AG08395 (cell line): ENCODE measurements at places on chromosomes 4 and X.

GRCh38 chrX:149286940-149287349 lies 218.2 kb downstream of the IDS start:
- peak; percentile 52 for DNase-seq

DNA sequence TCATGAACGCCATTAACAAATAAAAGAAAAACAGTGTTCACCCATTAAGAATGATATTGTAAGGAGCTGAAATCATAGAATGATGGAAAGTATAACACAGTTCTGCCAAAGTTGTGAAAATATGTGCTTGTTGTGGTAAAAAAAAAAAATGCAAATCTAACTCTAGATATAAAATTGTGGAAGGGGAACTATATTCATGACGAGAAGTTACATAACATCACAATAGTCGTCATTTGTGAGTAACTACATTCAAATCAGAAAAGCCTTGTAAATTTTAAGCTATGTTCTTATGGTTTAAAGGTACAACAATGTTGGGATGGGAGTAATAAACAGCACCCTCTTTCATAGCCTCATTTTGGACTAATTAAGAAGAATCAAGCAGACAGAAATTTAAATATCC lies 57.6 kb upstream of the PRDM8 start:
- DNase-seq: no peak

DNA sequence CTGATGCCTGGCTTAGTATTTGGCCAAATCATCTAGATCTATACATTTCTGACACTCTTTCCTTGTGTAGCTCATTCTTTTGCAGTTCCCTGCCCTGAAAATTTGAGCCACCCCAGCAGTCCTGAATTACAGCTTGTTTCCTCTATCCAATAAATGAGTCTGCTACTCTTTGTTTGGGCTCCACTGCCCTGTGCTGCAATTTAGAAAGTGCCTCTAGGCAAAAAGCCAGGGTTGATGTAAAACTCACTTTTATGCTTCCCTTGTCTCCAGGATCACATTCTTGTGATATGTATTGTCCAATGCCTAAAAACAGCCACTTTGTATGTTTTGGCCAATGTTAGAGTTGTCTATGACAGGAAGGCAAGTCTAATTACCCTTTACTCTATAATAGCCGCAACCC lies 101.7 kb upstream of the MAP3K15 start:
- DNase-seq: peak; percentile 22

GRCh38 chr4:123018396-123018775 lies 96.0 kb upstream of the NUDT6 start:
- DNase-seq: no peak

DNA sequence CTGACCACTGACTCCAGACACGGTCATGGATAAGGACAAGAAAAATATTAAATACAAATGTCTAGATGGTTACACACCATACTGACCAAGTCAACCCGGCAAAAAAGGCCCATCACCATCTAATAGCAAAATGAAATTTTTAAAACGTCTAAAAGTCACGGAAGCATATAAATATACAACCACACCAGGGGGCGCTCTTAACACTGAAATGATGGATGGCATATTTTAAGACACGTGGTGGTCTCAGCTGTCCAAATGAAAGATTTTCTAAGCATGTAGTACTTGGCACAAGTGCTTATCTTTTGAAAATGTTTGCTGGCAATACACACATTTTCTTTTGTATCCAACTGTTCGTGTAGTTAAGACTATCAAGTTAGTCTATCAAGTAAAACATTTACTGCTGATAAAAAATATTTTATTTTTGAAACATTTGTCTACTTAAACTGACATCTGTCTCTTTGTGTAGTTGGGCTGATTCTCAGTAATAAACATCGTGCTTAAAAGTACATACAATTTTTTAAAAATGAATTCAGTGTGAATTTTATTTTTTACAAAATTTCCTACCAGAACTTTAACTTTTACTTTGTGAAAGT lies 64.6 kb downstream of the COX7B2 start:
- peak; percentile 4 for DNase-seq

DNA sequence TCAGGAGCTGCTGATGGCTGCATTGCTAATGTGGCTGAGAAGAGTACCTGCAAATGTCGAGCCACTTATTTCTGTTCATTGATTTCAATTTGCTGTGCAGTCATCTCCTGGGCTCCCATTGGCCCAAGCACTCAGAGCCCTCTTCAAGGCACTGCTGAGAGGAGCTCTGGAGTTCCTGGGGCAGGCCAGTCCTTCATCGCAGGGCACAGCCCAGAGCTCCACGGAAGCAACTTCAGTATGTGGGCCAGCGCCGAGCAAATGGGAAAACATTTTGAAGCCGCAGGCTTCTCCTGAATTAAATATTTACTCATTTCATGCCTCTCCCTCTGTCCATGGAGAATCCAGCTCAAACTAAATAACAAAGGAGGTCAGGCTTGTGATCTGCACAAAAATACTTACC lies 383.3 kb downstream of the BCOR start:
- no peak for DNase-seq

- DNase-seq: no peak
Measured at GRCh38 chrX:41468647-41469323, 21.6 kb downstream of the NYX start.

DNA sequence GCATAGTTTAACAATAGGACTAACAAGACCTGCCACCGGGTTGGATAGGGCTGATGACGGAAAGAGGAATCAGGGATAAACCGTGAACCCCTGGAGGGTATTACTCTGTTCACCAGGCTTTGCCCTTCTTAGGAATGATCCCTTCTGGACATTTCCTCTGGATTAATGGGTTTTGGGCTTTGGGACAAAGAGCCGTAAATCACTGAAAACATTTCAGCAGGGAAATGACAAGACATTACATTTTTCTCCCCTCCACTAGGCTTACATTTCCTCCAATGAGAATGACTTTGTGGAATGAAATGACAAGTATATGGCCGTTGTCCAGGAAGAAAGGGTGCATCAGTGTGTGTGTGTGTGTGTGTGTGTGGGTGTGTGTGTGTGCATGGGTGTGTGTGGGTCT lies 25.9 kb upstream of the RBPJ start:
- DNase-seq: no peak

GRCh38 chr4:78129383-78130108 lies 72.4 kb downstream of the FRAS1 start:
- DNase-seq: no peak

DNA sequence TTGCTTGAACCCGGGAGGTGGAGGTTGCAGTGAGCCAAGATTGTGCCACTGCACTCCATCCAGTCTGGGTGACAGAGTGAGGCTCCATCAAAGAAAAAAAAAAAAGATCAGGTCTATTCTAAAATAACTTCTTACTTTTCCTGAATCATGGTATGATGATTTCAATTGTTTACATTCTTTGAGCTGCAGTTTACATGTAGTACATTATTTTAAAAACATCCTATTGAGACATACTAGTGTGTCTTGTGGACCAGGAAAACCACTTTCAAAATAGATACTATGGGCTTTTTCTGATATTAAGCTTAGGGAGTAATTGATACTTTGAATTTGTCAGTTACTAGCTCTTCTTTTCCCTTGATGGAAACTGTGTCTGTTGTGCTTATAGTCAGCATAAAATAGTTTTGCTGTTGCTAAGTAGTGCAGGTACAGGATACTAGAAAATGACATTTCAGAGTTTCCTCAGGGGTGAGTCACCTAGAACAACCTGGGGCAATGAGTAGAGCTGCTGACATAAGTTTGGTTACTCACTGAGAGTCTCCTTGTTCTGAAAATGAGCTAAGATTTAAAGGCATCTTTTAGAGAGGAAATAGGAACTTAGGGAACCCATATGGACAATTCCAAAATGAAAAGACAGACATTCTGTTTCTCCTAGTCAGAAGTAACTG lies 53.2 kb upstream of the C4orf54 start:
- DNase-seq: no peak

DNA sequence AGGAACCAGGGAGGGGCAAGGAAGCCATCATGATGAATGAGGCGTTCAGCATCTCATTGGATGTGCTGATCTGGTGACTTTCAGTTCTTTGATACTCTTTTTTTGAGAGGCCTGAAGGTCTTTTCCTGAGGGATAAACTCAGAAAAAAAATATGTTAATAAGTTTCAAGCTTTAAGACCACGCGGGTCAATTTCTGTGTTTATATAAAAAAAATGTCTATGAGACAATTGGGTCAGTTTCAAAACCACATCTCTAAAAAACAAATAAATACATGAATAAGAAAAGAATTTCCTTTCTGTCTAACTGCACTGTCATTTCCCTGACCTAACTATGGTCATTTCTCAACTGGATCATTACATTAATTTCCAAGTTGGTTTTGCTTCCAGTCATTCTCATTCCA lies 62.6 kb downstream of the TRIML1 start:
- DNase-seq: no peak

DNA sequence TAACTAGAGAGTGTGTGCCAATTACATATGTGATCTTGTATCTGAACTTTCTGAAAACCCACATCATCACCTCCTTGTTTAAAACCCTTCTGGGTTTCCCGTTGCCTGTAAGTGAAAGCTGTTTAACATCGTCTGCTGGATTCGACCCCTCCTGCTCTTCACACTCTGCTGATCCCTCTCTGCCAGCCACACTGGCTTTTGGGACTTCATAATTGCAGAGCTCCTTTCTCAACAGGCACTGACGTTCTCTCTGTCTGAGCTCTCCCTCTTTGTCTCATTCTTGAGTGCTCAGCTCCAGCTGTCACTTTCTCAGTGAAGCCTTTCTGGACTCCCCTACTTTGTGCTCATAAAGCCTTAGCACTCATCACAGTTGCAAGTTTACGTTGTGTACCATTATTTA lies 153.9 kb downstream of the CEP135 start:
- DNase-seq: no peak

DNA sequence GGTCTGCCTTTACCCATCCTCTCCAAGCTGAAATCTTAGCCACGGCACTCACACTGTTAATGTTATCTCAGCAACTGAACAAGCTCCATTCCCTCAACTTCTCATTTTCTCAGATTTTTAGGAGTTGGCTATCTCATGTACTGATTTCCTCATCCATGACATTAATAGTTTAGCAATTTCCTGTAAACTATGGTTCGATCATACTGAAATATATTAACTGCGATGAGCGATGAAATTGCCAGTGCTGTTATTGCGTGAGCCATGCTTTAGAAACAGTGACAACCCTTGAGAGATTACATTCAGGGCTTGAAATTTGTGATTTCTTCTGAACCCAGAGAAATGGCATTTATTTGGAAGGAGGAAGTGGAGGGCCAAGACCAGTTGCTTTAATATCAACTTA lies 223.7 kb downstream of the GPAT3 start:
- no peak for DNase-seq

DNA sequence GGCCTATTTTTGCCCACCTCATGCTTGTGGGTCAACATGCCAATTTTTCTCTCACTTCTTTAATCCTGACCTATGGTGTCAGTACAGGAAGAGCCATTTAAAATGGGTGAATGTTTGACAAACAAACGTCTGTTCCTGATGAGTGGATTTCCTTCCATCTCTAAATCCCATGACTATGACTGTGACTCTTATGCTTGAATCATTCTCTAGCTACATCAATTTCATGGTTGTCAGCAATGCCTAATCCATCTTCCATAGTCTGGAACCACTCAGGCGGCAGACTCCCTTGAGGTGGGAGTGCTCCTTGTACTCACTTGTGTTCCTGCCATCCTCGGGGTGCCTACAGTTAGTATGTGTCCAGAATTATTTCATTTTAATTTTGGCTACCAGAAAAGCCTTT lies 194.9 kb upstream of the RPS6KA3 start:
- peak; percentile 47 for DNase-seq

DNA sequence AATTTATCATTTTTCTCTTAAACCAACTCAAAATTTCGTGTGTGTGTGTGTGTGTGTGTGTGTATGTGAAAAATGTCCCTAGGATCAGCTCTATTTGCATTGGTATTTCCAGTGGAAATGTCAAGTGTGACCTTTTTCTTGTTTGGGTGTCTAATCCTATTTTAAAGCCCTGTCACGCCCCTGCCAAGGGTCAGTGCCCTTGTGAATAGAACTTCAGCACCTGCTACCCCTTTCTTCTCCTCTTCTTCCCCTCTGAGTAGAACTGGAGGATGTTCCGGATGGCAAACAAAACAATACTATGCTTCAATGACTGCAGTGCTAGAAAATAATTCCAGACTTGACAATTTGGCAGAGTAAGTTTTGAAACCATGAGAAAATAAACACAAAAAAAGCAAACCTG lies 67.3 kb downstream of the SPRY1 start:
- DNase-seq: no peak

GRCh38 chrX:15292861-15293260 lies 22.6 kb downstream of the ASB11 start:
- no peak for DNase-seq

DNA sequence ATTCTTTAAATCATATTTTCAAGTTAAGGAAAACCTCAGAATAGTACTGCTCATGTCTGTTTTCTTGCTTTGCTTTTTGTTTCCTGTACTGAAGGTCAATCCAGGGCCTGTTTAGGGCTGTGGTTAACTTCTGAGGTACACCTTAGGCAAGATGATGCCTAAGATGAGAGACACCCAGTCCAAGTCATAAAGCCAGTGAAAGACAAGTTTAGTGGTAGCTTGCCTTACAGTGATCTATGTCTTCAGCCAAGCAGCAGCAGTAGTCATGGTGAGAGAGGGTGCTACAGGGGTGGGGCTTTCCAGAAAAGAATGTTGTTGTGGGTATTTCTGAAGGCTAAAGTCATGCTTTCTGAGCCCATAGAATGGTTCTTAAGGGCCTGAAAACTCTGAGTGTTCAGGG lies 173.7 kb downstream of the VSIG4 start:
- DNase-seq: no peak

DNA sequence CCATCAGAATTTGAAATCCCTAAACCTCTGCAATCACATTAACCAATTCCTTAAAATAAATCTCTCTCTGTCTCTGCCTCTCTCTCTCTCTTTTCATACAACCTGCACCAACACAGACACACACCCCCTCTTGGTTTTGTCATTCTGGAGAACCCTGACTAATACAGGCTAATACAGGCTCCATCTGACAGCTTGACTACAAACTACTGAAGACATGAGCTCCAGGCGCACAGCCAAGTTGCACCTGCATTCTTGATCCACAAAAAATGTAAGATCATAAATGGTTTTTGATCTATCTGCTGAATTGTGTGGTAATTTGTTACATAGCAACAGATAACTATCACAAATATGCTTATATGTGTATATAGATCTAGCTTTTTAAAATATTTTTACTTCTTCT lies 2414.2 kb downstream of the PCDH7 start:
- DNase-seq: no peak

- no peak for DNase-seq
Measured at GRCh38 chr4:176077561-176077960, 11.9 kb downstream of the WDR17 start.

GRCh38 chrX:63656871-63657580 lies 128.0 kb downstream of the ARHGEF9 start:
- DNase-seq: peak; percentile 46

GRCh38 chr4:178778496-178778895 lies 1336.3 kb upstream of the AGA start:
- DNase-seq: no peak

DNA sequence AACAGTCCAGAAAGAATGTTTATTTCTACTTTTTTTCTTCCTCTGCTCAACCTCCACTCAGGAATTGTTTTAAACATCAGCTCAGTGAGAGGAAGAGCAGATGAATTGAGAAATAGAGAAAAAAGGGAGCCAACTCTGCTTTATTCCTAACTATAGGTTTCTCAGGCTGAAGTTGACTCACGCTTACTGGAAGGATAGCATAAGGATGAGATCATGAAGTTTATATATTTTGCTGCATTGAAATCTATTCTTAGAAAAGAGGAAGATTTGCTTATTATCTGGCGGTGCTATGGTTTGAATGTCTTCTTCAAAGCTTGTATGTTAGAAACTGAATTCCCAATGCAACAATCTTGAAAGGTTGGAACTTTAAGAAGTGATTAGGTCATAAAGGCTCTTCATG lies 1673.4 kb upstream of the PCDH7 start:
- DNase-seq: no peak

GRCh38 chr4:53026233-53026632 lies 164.1 kb downstream of the RASL11B start:
- no peak for DNase-seq
